ENCODE measurements at places on chromosomes 3 and 15. TPM values are rescaled to one million over a fixed set of nuclear protein-coding genes. Genes with fewer than 3 reads are reported as not detected.
A peak's percentile ranks its signal among the peaks of the same experiment; 100 is the strongest.

GRCh38 chr3:153970741-153971347 is 150.3 kb upstream of the ARHGEF26 start:
- no peak for DNase-seq

Gene HESX1
- not detected for total RNA-seq

Gene IL16
- 415 TPM for total RNA-seq

DNA sequence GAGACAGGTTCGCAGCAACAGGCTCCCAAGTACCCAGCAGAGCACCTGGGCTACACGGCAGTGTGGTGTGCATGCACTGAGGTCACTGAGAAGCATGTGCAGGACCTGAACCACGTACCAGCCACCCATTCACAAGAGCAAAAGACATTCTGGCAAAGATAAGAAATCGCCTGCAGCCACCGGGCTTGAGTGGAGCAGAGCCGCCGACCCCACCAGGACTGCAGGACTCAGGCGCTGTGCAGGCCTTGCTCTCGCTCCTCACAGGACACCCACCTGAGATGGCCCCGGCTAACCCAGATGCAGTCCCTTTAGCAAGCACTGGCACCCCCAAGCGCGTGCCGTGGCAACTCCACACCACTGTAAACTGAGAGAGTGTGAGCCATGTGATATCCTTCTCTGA is 32.3 kb upstream of the OCA2 start:
- no peak for DNase-seq

- DNase-seq: no peak
These were observed 100.5 kb upstream of the RNU6-1 start for GRCh38 chr15:67940324-67940719.

GRCh38 chr3:63910891-63911290 is 1.3 kb downstream of the SCAANT1 start:
- DNase-seq: no peak

GRCh38 chr15:53312707-53313106 is 446.8 kb downstream of the WDR72 start:
- DNase-seq: no peak

Gene SPESP1
- total RNA-seq: 0.60 TPM

Gene ZMYND10
- total RNA-seq: 3.6 TPM

DNA sequence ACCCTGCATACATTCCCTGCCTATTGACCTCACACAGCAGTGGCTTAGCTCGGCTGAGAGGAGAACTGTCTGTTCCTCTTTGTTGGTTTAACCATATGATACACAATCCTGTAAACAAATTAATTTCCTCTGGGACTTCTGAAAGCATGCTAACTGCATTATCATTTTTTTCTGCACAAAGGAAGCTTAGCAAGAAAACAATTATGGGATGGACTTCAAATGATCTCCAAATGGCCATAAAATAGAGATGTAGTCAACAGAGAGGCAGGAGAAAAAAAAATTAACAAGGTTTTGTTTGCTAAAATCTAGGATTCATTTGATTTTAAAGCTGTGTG is 14.4 kb upstream of the TMC3 start:
- no peak for DNase-seq

GRCh38 chr15:92803852-92804609 is 96.1 kb upstream of the CHD2 start:
- DNase-seq: no peak

DNA sequence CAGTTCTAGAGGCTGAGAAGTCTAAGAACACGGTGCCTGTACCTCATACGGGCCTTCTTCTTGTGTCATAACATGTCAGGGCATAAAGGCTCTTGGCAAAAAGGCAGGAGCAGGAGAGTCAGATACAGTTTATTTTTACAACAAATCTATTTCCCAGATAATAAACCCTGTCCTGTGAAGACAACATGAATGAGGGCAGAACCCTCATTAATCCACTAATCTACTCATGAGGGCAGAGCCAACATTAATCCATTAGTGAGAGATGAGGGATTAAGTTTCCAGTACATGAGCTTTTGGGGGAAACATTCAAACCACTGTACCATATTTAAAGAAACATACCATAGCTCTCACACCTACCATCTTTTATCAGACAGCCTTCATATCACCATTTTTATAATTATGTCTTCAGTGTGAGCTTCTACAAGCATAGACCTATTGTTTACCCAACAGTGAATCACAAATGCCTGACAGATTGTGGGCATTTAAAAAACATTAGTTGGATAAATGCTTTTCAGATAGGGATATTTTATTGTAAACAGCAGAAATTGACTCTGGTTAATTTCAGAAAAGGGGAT is 645.8 kb downstream of the GRM7 start:
- no peak for DNase-seq

DNA sequence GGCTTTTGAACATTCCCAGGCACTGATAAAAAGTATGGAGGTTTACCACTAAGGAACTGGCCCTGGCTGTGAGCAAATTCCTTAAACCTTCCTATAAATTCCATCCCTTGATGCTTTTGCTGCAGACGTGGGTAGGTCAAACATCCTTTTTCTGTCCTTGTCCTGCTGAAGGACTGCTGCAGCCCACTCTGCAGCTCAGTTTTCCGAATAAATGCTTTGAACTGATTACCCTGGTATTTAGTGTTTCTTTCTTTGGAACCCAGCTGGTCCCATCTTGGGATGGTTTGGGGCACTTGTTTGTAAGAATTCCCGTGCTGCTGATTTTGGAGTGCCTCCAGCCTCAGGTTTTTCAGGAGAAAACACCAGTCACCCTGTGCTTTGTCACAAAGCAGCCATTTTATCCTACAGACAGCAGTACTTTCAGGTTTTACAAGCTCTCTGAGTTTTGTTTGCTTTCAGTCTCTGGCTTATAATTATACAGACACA is 815.9 kb downstream of the VGLL3 start:
- no peak for DNase-seq

Gene CAMK2N2
- not detected for total RNA-seq

Gene CCR9
- 1.9 TPM for total RNA-seq

Gene MEX3B
- total RNA-seq: 1.5 TPM

DNA sequence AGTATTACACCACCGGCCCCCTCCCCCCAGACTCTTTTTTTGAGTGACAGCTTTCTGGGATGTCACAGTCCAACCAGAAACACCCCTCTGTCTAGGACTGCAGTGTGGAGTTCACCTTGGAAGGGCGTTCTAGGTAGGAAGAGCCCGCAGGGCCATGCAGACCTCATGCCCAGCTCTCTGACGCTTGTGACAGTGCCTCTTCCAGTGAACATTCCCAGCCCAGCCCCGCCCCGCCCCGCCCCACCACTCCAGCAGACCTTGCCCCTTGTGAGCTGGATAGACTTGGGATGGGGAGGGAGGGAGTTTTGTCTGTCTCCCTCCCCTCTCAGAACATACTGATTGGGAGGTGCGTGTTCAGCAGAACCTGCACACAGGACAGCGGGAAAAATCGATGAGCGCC is 63.6 kb downstream of the AAGAB start:
- no peak for DNase-seq

Gene PP2D1
- not detected for total RNA-seq

Gene CLEC3B
- 1.4 TPM for total RNA-seq

Gene CHRNA7
- total RNA-seq: not detected

Gene TRH
- not detected for total RNA-seq

DNA sequence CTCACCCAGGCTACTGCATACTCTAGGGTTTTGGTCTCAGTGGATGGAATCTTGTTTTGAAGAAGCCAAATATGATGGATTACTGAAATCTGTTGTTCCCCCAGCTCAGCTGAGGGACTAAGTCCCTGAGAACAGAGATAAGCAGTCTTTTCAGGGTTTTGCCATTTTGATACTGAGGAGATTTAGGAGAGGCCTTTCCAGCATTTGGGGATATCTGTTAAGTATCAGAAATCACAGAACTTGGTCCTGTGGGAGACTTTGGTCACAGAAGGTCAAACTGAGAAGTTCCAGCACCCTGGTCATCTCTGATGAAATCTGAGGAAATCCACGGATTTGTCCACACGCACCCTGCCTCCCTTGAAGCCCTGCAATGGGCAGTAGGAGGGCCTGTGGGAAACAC is 181.0 kb upstream of the GADL1 start:
- no peak for DNase-seq

DNA sequence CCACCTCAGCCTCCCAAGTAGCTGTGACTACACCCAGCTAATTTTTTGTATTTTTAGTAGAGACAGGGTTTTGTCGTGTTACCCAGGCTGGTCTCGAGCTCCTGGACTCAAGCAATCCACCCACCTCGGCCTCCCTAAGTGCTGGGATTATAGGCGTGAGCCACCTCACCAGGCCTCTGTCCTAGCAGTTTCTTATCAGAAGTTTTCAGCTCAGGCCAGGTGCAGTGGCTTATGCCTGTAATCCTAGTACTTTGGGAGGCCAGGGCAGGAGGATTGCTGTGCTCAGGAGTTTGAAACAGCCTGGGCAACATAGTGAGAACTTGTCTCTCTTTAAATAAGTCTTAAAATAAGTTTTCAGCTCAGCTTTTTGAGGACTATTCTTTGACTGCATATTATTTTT is 48.4 kb downstream of the SGO1 start:
- no peak for DNase-seq

DNA sequence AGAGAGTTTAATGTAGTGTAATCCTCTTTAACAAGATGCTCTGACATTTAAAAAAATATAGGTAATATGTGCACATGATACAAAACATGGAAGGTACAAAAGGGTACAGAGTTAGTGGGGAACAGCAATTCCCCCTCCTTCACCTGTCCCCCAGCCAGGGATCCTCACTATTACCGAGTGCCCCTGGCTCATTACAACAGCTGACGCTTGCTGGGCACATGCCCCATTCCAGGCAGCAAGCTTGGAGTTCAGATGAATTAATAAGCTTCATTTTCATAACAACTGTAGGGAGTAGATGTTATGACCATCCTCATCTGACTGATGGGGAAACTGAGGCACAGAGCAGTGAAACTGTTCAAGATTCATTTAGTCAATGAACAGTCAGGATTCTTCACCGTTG is 41.2 kb downstream of the PCSK6 start:
- DNase-seq: no peak

Gene GOLGA8T
- not detected for total RNA-seq

Gene TNFAIP8L3
- not detected for total RNA-seq

Gene IQCF5
- not detected for total RNA-seq

DNA sequence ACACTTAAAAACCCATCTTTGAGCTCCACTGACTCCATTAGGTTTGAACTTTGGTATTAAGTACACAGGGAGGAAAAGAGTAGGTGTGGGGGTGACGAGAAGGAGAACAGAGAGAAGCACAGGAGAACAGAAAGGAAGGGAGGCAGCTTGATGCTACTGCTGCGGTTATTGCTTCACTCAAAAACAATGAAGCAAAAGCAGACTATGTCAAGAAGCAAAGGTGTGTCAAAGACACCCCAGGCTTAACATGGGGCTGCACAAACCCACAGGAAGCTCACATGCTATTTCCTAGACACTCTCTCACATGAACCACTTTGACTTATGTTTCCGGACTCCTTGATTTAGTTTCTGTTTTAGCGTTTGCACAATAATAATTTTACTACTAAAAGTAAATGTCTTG is 961.0 kb upstream of the CFAP20DC start:
- peak; percentile 72 for DNase-seq

- DNase-seq: no peak
These were observed 198.3 kb downstream of the OTOL1 start for GRCh38 chr3:161694682-161695564.

- no peak for DNase-seq
These were observed 316.7 kb downstream of the LPP start for GRCh38 chr3:188470508-188471130.

All from naive thymus-derived CD8-positive, alpha-beta T cell (primary cell).